Stimulated activated naive CD4-positive, alpha-beta T cell treated with Interleukin-2 at 50 U/mL for 16 hours (primary cell): ENCODE measurements at places on chromosomes 5 and 9.

DNA sequence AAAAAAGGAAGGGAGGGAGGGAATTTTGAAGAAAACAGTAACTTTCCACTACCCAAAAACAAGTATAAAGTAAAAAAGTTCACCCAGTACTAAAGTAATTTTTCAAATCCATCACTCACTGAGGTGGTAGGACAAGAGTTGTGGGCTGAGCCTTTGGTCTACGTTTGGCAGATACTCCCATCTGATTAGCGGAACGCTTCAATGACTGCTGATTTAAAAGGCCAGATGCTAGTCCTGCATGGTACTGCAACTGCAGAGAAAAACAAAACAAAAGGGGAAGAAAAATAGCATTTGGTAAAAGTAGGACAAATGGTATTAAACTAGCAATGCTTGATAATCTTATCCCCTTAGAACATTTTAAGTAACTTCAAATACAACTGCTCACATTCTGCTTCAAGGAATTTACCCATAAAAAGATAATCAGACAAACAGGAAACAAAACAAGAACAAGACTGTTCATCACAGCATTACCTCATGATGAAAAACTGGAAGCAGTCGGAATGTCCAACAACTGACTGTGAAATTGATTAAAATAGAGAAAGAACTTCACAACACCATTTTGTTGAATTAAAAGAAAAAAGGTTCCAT lies 65.4 kb downstream of the MED27 start:
- no peak for DNase-seq

GRCh38 chr5:26645659-26646058 lies 392.7 kb downstream of the CDH9 start:
- DNase-seq = no peak

GRCh38 chr9:134681061-134681661 lies 39.6 kb downstream of the COL5A1 start:
- no peak for DNase-seq

GRCh38 chr9:87446527-87446926 lies 51.1 kb upstream of the DAPK1 start:
- DNase-seq = no peak

DNA sequence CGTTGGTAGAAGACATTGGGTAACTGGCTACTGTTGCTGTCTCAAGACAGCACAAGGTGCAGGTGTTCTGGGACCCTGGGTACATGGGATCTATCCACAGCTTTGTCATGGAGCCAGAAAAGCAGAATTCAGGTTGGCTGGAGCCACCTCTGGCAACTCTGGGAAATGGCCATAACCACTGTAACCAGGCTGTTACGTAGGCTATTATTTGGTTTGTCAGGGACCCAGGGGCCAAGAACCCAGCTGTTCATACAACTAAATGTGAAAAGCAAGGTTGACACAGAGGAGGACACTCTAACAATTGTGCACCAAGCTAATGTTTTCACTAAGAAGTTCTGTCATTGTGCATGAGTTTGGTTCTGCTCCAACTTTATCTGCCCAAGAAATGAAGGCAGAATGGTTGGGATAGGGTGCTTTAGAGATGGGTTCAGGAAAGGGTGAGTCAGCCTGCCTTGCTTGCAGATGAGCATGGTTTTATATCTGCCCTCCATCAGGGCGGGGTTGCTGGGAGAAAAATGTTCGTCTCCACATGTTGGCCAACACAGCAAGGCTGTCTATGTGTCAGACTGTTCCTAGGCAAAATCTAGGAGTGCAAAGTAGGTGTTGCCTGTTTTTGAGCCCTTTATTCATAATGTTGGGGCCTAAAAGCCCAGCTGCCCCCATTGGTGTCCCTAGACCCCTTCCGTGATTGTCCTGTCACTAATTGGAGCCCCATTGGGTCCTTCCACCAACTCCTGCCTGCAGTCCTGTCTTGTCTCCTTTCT lies 131.3 kb upstream of the DAP start:
- no peak for DNase-seq

- DNase-seq = peak; percentile 20
Measured at GRCh38 chr5:34915856-34916192, 313 bp downstream of the BRIX1 start.

GRCh38 chr9:109859447-109859846 lies 79.4 kb downstream of the PALM2AKAP2 start:
- DNase-seq = no peak

DNA sequence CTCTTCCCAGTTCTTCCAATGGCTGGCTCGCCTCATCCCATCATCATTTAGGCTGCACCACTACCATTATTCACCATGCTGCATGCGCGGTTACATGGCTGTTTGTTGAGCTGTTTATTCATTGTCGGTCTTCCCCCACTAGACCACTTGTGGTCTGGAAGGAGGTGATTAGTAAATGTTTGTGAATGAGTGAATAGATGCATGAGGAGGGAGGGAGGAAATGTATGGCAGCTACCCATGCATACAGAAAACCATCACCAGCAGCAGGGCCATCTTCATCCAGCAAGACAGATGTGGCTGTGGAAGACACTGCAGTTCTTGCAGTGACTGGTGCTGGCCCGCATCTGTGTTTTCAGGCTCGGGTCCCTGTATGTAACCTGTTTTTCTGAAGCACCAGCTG lies 113.3 kb upstream of the SAP30L start:
- DNase-seq = no peak

GRCh38 chr9:114503009-114503408 lies 2.3 kb downstream of the WHRN start:
- DNase-seq = no peak

GRCh38 chr5:79001471-79001870 lies 16.4 kb upstream of the ARSB start:
- DNase-seq = no peak

GRCh38 chr9:127353882-127354281 lies 43.1 kb upstream of the SLC2A8 start:
- no peak for DNase-seq

- DNase-seq = no peak
Measured at GRCh38 chr9:135815413-135815812, 91.9 kb downstream of the CAMSAP1 start.

- DNase-seq = no peak
Measured at GRCh38 chr5:105288946-105289345, 1726.4 kb upstream of the NUDT12 start.

DNA sequence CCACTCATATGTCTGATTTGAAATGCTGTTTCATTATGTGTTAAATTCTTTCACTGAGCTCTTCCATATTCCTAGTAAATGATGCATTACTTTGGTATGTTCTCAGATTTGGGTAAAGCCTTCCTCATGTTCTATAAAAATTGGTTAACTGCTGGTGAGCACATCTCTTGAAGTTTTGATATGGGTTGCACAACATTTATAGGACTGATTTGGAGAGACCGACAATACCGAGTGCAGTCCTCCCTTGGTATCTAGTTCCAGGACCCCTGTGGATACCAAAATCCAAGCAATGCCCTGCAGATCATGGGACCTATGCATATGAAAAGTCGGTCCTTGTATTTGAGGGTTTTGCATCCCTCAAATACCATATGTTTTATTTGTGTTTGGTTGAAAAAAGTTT lies 37.8 kb downstream of the WDR36 start:
- no peak for DNase-seq

DNA sequence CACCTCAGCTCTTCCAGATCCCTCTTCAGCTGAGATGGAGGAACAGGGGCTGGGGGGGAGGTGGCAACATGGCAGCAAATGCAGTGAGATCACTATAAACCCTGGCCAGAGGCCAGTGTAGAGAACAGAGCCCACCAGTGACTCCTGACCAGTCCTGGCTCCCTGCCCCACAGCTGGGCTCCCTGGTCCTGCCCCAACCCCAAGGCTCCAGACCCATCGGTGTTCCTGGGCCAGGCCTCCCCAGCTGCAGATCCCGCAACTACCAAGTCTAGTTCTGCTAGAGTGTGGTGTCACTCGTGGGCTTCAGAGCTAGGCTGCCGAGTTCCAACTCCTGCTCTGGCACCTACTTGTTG lies 16.8 kb downstream of the AKNA start:
- DNase-seq = no peak

DNA sequence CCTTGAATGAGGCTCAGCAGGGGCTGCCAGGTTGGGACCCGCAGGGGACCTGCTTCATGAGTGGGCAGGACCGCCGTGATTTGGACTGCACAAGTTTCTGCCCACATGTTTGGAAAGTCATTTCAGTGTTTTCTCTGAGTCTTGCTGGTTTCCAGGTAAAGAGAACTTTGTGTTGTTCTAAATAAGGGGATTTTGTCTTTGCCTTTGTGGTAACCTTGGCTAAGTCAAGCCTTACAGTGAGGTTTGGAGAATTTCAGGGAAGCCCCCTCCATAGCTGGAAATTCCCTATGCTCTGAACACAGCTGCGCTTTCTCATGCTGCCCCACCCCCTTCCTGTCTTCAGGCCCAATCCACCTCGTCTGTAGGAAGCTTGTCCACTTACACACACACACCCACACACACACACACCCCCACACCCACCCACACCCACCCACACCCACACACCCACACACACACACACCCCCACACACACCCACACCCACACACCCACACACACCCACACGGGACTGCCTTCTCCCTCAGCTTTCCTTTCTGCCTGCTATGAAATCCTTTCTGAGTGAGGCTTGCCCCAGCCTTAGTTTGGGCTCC lies 270.1 kb downstream of the HSPA4 start:
- DNase-seq = peak; percentile 26

GRCh38 chr5:135472141-135472540 lies 20.0 kb upstream of the TIFAB start:
- DNase-seq = no peak

DNA sequence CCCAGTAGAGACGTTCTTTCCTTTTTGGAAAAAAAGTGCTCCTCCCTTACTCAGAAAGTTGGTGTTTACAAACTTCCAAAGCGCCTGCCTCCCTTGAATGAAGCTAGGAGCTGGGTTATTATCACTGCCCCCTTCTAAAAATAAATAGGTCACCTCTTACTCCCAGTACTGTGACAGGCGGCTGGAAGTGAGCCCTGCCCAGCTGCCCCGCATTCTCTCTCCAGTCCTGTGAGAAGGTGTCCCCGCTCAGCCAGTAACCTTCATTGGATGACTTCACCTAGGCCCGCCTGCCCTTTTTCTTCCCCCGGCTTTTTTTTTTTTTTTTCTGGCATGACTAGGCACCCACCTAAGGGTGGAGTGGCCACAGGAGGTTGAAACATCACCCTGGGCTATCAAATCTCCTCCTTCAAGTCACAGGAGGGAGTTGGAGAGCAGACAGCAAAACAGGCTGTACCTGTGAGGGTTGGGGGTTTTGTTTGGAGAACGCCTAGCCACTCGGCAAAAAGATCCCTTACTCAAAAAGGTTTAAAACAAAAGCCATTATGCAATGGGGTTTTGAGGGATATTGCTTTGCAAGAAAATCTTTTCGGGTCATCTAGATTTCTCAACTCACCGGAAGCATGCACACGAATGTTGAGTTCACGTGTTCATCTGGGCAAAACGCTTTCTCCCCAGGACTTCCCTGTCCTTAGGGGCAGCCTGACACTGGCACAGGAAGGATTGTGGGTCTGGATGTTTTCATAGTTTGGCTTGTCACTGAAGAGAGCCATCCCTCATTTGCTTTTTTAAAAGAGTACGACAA lies 43.3 kb upstream of the ZNF622 start:
- no peak for DNase-seq

DNA sequence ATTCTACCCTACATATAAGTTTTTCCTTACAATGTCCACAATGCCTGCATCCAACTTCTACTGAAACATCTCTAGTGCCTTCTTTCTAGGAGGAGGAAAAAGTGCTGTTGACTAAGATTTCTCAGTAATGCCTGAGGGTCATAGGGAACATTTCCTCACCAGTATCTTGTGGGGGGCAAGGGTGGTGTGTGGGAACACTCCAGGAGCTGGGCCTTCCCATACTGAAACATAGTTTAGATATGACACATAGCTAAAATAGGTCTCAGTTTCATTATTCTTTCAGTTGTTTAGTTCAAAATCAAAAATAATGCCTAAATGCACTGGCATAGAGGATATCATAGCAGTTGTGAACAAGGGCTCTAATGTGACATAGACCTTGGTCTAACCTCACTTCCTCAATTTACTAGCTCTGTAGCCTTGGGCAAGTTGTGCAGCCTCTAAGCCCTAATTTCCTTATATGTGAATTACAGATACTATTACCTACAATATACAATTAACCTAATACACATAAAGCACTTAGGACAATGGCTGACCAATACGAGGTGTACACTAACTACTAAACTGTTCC lies 66.1 kb downstream of the HAPLN1 start:
- DNase-seq = no peak

GRCh38 chr9:12798066-12798770 lies 23.4 kb downstream of the LURAP1L start:
- DNase-seq = no peak

GRCh38 chr5:27318701-27319100 lies 280.3 kb upstream of the CDH9 start:
- no peak for DNase-seq

DNA sequence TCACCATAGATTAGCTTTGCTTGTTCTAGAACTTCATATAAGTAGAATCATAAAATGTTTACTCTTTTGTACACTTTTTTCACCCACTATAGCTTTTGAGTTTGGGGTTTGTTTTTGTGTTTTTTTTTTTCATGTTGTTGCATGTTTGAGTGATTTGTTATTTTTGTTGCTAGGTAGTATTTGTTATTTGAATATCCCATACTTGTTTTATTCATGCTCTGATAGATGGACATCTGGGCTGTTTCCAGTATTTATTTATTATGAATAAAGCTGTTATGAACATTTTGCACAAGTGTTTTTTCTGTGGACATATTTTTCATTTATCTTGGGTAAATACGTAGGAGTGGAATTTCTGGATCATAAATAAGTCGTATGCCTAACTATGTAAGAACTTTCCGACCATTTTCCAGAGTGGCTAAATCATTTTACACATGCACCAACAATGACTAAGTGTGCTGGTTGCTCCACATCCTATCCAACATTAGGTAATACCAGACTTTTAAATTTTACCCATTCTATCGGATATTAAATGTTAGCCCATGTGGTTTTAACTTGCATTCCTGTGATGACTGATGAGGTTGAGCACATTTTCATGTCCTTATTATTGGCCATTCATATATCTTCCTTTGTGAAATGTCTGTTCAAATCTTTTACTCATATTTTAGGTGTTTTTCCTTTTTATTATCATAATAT lies 69.1 kb upstream of the NR4A3 start:
- DNase-seq = no peak

- no peak for DNase-seq
Measured at GRCh38 chr5:165187815-165188214, 1682.4 kb downstream of the MAT2B start.

GRCh38 chr9:3478549-3478953 lies 47.2 kb downstream of the RFX3 start:
- DNase-seq = no peak
